ENCODE measurements at places on chromosomes 7 and 10.

GRCh38 chr10:118882741-118883140 lies 128.0 kb upstream of the CACUL1 start:
- DNase-seq, result peak; percentile 66

DNA sequence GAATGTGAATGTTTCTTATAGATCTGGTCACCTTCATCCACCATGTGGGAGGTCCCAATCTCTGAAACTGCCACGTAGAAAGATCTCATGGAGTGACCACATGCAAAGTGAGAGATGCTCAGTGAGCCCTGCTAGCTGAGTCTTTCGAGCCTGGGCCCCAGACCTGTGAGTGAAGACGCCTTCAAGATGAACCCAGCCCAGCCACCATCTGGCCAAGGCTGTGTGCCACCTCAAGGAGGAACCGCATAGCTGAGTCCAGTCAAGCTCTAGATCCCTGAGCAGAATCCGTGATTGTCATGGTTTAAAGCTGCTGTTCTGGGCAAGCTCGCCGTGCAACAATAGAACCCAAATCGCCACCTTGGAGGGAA lies 20.2 kb upstream of the PPIF start:
- DNase-seq, result no peak

GRCh38 chr10:54124209-54124885 lies 676.7 kb downstream of the PCDH15 start:
- no peak for DNase-seq

- peak; percentile 33 for DNase-seq
Observed at GRCh38 chr10:88544140-88544870, 38.8 kb downstream of the RNLS start.

GRCh38 chr10:4568086-4568485 lies 257.9 kb upstream of the AKR1E2 start:
- DNase-seq, result no peak

- DNase-seq, result no peak
Observed at GRCh38 chr10:114015708-114016107, 28.0 kb upstream of the ADRB1 start.

- no peak for DNase-seq
Observed at GRCh38 chr10:131438665-131439064, 127.1 kb upstream of the TCERG1L start.

DNA sequence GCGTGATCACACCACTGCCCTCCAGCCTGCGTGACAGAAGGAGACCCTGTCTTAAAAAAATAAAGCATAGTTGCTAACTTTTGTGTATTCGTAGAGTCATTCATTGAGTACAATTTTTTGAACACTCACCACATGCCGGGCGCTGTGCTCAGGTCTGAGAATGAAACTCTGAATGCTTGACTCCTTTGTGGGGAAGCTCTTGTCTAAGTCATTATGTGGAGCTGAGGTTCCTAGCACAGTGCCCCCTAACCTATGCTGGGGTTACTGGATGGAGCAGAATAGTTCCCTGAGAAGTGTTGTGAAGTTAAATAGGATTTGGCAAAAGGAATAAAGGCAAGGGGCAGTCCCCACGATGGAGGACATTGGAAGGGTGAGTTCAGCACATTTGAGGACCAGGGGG lies 123.3 kb downstream of the CELF2 start:
- DNase-seq, result no peak

GRCh38 chr7:45239486-45239885 lies 81.9 kb downstream of the RAMP3 start:
- DNase-seq, result no peak

DNA sequence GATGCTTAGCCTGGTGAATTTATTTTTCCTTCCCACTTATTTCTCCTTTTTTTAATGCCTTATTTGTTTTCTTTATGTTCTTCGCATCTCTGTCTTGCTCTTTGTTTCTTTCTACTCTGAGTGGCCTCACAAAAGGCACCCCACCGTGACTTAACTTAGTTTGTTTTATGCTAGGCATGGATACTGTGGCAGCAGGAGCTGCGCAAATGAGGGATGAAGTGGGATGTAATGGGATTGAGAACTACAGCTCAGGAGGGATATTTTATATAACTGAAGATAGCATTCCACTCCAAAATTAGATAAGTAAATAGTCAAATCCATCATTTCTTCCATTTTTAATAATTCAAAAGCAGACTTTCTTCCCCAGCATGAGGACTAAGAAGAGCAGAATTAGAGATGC lies 1.7 kb upstream of the CACNA2D1 start:
- DNase-seq, result no peak

GRCh38 chr10:46542567-46543465 lies 13.6 kb downstream of the GPRIN2 start:
- DNase-seq, result peak; percentile 20

GRCh38 chr7:84249656-84250055 lies 55.1 kb upstream of the SEMA3A start:
- DNase-seq, result no peak

GRCh38 chr10:62584731-62585130 lies 210.6 kb downstream of the ZNF365 start:
- peak; percentile 23 for DNase-seq

DNA sequence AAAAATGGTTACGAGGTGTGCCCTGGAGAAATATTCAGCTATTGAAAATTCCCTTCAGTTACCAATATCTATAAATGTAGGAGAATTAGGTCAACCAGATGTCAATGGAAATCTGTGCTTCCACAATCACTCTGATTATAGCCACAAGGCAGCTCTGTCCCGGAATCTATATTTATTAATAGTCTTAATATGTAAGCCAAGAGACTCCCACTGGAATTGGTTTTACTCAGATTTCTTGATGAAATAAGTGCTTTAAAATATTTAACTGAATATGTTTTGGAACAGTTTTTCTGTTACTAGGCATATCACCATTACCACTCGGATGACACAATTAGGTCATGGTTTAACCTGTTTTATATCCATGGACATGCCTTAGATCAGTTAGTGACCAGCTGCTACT lies 169.6 kb downstream of the POM121L12 start:
- no peak for DNase-seq

- no peak for DNase-seq
Observed at GRCh38 chr10:100349672-100350071, 2.6 kb downstream of the SCD start.

DNA sequence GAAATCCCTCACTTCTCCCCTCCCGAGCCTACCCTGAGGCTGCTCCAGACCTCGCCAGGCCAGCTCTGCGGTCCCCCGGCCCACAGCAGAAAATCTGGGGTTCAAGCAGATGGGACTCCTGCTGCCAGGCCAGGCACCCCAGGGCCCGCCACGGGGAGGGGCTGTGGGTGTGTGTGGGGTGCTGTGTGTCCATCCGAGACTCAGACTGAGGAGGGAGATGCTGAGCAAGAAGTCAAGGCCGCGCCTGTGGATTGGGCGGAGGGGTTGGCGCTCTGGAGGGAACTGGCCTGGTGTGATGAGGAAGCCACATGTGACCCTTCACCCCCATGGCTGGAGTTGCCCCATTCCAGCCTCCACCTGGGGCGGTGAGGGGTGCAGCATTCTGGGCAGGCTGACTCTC lies 51.1 kb downstream of the YKT6 start:
- no peak for DNase-seq

GRCh38 chr7:47720907-47721244 lies 139.0 kb upstream of the TNS3 start:
- DNase-seq, result no peak

- no peak for DNase-seq
Observed at GRCh38 chr7:27165089-27165995, at the start of gene HOXA9. TSS of gene HOXA9 (minus strand) at chr7:27165537. CDS start at chr7:27165457, 80 bp downstream.

DNA sequence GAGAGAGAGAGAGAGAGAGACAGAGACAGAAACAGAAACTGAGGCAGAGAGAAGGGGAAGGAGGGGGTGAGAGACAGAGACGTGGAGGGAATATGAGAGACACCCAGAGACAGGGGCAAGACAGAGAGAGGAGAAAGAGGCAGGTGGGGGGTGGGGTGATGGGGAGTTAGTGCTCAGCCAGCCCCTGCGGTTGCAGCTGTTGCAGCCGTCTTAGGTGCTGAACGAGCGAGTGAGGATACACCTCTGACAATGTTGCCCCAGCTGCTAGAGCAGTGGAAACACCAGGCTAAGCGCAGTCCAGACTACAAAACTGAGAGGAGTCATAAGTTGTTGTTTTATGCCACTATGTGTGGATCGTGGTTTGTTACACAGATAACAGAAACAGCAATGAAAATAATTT lies 328.2 kb upstream of the SHH start:
- no peak for DNase-seq
